CD4-positive, CD25-positive, alpha-beta regulatory T cell (primary cell): ENCODE measurements at places on chromosomes 6 and 20. TPM values are rescaled to one million over a fixed set of nuclear protein-coding genes. Genes with fewer than 3 reads are reported as not detected.

- no peak overlapping the region for H3K4me3 ChIP-seq
- H3K27ac ChIP-seq, result no peak overlapping the region
- no peaks in the 10 kb centered on the region for H3K27me3 ChIP-seq
- H3K4me1 ChIP-seq, result no peaks in the 10 kb centered on the region
Measured at GRCh38 chr6:81049425-81050042, 702.9 kb downstream of the TENT5A start.

- H3K27me3 ChIP-seq, result no peaks in the 10 kb centered on the region
- no peak overlapping the region for H3K4me3 ChIP-seq
- no peak overlapping the region for H3K27ac ChIP-seq
Measured at GRCh38 chr6:51568771-51569170, 518.6 kb downstream of the PKHD1 start.

DNA sequence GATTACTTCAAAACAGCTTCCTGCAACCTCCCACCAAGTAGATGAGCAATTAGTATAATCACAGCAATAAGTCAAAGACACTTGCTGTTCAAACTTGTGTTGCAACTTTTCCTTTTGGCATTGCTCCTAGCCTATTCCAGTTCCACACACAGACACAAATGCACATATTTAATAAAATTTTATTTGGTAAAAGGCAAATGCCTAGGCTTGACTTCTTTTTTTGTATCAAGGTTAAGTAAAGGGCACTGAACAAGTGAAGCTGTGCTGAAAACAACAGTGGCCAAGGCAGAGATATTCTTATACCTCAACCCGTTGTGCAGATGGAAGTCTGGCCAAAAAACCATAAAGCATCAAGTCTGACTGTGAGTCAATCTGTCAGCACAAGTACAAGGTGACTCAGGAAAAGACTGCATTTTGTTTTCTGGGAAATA is 708.4 kb upstream of the CITED2 start:
- H3K27me3 ChIP-seq, result no peaks in the 10 kb centered on the region
- no peak for DNase-seq
- H3K27ac ChIP-seq, result no peak overlapping the region
- no peaks in the 10 kb centered on the region for H3K36me3 ChIP-seq
- no peak overlapping the region for H3K4me3 ChIP-seq
- no peaks in the 10 kb centered on the region for H3K4me1 ChIP-seq

- H3K4me3 ChIP-seq, result no peak overlapping the region
- no peak overlapping the region for H3K27ac ChIP-seq
- no peaks in the 10 kb centered on the region for H3K4me1 ChIP-seq
- H3K36me3 ChIP-seq, result no peaks in the 10 kb centered on the region
Measured at GRCh38 chr20:20732641-20733040, 20.2 kb upstream of the RALGAPA2 start.

GRCh38 chr20:20553541-20553940 is 158.9 kb downstream of the RALGAPA2 start:
- no peak overlapping the region for H3K27ac ChIP-seq
- H3K4me3 ChIP-seq, result no peak overlapping the region
- no peaks in the 10 kb centered on the region for H3K4me1 ChIP-seq
- peaks cover 5% of the 10 kb centered on the region for H3K36me3 ChIP-seq
- H3K27me3 ChIP-seq, result no peaks in the 10 kb centered on the region

DNA sequence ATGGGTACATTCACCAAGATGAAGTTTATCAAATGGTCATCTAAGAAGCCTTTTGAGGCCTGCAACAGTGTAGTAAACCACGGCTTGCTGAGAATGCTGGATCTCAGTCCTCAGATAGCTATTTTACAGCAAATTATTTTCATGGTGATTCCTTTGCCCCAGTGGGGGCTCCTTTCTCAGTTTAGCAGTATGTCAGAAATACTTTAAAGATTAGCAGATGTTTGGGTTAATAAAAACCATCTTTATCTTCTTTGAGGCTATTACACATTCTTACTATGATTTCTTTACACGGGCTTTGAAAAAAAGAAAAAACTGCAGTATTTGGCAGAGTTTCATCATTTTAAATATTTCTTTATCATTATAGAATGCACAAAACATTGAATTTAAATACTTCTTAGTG is 10.7 kb downstream of the MYLIP start:
- H3K4me3 ChIP-seq, result no peak overlapping the region
- no peak for DNase-seq
- peaks cover 49% of the 10 kb centered on the region for H3K4me1 ChIP-seq
- no peak overlapping the region for H3K27ac ChIP-seq
- no peaks in the 10 kb centered on the region for H3K27me3 ChIP-seq
- peaks cover 57% of the 10 kb centered on the region for H3K36me3 ChIP-seq

DNA sequence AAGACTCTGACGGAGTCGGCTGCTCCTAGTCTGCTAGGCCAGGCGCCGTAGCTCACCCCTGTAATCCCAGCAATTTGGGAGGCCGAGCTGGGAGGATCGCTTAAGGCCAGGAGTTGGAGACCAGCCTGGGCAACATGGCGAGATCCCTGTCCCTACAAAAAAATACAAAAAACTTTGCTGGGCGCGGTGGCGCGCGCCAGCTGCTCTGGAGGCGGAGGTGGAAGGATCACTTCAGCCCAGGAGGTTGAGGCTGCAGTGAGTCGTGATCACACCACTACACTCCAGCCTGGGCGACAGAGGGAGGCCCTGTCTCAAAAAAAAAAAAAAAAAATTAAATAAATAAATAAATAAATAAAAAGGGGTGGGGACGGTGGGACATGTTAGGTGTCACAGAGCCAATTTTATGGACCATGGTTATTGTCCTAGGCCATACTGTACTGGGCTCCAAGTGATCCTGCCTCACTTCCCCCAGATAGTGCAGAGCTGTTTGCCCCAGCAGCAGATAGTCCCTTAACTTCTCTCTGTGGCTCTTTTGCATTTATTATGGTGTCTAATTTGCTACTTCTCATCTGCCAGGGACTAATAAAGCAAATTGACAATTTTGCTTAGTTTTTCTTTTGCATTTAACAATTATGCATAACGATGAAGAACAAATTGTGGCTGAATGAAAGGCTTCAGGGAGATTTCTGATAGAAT is 5.2 kb downstream of the PI16 start:
- no peak for DNase-seq
- no peaks in the 10 kb centered on the region for H3K27me3 ChIP-seq
- H3K4me3 ChIP-seq, result no peak overlapping the region
- H3K27ac ChIP-seq, result no peak overlapping the region
- H3K4me1 ChIP-seq, result peaks cover 63% of the 10 kb centered on the region
- H3K36me3 ChIP-seq, result peaks cover 9% of the 10 kb centered on the region

- no peaks in the 10 kb centered on the region for H3K36me3 ChIP-seq
- no peak for DNase-seq
- H3K4me3 ChIP-seq, result no peak overlapping the region
- H3K27me3 ChIP-seq, result no peaks in the 10 kb centered on the region
- no peaks in the 10 kb centered on the region for H3K4me1 ChIP-seq
- H3K27ac ChIP-seq, result no peak overlapping the region
Measured at GRCh38 chr6:10101551-10102252, 313.2 kb downstream of the TFAP2A start.

Gene ENPP4
- total RNA-seq, result 4.5 TPM

Gene KHDRBS2
- total RNA-seq, result not detected

Gene VSX1
- not detected for total RNA-seq

Gene HTR1E
- total RNA-seq, result not detected
